ENCODE measurements at places on chromosomes 4 and X. TPM values are rescaled to one million over a fixed set of nuclear protein-coding genes. Genes with fewer than 3 reads are reported as not detected.

GRCh38 chr4:35818520-35818919, 425.8 kb downstream of the ARAP2 start:
- no peak overlapping the region for H3K4me3 ChIP-seq
- no peaks in the 10 kb centered on the region for H3K36me3 ChIP-seq
- no peaks in the 10 kb centered on the region for H3K4me1 ChIP-seq
- DNase-seq: no peak
- no peaks in the 10 kb centered on the region for H3K27me3 ChIP-seq

- no peak overlapping the region for H3K27ac ChIP-seq
- no peak overlapping the region for H3K4me3 ChIP-seq
- no peaks in the 10 kb centered on the region for H3K36me3 ChIP-seq
Measured at GRCh38 chrX:39133971-39134370, 332.7 kb downstream of the MID1IP1 start.

DNA sequence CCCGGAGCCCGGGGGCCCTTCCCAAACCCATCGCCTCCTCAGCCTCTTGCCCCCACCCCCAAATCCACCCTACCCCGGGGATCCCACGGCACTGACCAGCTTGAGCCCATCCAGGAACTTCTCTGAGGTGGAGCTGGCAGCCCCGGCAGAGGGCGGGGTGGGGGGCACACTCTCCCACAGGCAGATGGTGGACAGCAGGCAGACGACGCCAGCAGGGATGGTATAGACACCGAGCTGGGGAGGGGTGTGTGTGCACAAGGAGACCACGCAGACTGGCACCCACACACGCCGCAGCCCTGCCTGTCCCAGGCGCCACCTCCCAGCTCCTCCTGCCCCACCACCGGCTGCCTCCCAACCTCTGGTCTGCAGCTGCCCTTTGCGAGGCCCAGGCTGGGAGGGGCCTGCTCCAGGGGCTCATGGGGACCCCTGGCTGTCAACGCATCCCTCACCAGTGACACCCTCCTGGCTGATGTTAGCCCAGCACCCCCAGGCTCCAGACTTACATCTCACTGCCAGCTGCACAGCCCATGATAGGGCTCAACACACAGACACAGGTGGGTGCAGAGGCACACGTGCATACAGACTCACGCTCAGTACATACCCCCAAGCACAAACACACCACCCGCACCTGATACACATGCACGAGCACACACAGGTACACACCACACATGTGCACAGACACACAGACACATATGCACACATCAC, 4.2 kb downstream of the SLC49A3 start:
- peaks cover 6% of the 10 kb centered on the region for H3K27me3 ChIP-seq
- no peaks in the 10 kb centered on the region for H3K36me3 ChIP-seq
- peaks cover 6% of the 10 kb centered on the region for H3K4me1 ChIP-seq
- H3K27ac ChIP-seq: no peak overlapping the region
- no peak overlapping the region for H3K4me3 ChIP-seq

The SCD5 gene
- 1.5 TPM for total RNA-seq

- peaks cover 8% of the 10 kb centered on the region for H3K27me3 ChIP-seq
- H3K27ac ChIP-seq: no peak overlapping the region
- no peaks in the 10 kb centered on the region for H3K36me3 ChIP-seq
Measured at GRCh38 chr4:157978680-157979361, 194.0 kb downstream of the GASK1B start.

- peaks cover 26% of the 10 kb centered on the region for H3K27me3 ChIP-seq
- no peak for DNase-seq
- H3K4me1 ChIP-seq: no peaks in the 10 kb centered on the region
- H3K4me3 ChIP-seq: no peak overlapping the region
- no peak overlapping the region for H3K27ac ChIP-seq
Measured at GRCh38 chrX:69424161-69424560, 80.0 kb upstream of the NALF2 start.
